Central memory CD4-positive, alpha-beta T cell (primary cell): ENCODE measurements at places on chromosomes 2 and 18.

DNA sequence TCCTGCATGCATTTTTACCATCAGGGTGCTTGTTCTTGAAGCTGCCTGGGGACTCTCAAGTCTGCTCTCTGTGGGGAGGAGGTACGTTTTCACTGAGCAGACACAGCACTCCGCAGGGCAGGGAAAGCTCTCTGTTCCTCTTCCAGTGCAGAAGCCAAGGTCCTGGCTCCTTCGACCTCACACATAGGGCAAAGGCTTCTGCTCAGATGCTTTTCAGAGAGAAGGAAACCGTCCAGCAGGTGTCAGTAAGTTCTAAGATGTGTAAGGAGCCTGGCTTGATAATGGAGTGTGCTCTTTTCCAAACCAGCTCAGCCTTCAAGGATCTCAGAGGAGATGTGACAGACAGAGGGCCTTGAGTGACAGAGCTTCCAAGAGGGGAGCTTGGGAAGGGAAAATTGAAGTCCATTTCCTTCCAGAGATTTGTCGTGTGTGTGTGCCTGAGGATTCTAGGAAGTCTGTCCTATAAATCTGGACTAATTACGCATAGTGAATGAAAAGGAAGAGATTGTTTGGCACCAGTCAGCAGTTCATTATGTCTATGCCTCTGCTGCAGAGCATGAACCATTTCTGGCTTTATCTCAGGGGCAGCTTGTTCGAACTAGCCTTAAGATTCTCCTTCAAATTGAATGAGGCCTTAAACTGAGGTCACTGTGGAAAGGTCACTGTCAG lies 67.3 kb upstream of the UPP2 start:
- DNase-seq = no peak

DNA sequence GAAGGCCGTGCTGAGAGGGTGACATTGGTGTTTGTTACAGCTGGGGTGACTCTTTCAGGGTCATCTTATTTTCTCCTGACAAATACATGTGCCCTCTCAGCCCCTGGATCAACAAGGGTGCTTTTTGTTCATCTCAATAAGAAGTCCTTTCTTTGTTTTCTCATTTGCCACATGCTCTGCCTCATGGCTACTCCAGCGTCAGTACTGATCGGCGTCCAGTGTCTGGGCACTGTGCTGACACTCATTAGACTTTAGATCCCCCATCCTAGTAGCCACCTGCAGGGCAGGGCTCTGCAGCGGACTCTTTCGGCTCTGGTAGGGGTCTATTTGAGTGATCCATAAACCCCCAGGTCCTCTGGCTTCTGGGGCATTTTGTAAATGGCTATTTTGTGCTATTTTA lies 38.4 kb downstream of the NPPC start:
- no peak for DNase-seq

DNA sequence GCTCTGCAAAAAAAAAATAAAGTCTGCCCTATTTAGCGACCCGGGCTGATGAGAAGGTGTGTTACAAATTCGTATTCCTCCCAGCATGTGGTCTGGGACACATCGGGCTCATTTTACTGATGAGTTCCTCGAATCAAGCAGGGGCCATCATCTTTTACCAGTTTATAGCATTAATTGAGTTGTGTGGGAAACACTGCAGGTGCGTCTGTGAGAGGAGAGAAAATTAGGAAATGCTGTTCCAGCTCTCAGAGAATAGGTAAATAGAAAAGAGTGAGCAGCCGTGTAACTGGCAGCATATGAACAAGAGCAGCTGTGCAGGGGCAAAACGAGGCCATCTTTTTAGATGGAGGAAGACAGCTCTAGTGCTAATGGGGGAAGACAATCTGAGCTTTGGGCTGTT lies 216.7 kb downstream of the SETBP1 start:
- DNase-seq = no peak

DNA sequence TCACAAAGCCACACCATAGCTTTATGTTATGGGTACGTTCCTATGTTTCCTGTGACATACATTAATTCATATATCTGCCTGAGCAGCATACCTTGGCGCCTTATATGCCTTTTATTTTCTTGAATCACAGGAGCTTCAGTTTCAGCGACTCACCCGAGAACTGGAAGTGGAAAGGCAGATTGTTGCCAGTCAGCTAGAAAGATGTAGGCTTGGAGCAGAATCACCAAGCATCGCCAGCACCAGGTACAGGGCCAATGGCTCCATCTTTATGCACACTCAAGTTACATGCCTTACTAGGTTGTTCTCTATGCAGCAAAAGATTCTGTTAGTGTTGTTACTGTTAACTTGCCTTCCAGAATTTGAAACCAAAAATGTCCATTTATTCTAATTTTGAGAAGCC lies 120.4 kb downstream of the PKP4 start:
- no peak for DNase-seq

DNA sequence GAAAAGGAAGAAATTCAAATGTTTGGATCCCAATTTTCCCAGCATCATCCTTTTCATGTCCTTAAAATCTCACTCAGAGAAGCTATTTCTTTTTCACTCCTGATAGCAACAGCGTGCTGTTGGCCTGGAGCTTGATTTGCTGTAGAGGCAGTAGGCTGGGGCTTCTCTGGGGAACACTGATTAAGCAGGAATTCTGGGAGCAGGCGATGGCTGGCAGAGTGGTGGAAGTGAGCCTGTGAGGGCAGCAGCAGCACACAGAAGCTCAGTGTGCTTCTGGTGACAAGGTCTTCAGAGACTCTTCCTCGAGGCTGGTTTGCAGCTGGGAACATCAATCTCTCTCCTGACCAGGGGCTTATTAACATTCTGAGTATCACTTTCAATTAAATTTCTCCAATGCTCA lies 284.6 kb downstream of the DPP10 start:
- no peak for DNase-seq
